ENCODE measurements at places on chromosomes 3 and 15.

GRCh38 chr3:168973897-168974296 is 689.6 kb downstream of the MECOM start:
- no peak for DNase-seq

DNA sequence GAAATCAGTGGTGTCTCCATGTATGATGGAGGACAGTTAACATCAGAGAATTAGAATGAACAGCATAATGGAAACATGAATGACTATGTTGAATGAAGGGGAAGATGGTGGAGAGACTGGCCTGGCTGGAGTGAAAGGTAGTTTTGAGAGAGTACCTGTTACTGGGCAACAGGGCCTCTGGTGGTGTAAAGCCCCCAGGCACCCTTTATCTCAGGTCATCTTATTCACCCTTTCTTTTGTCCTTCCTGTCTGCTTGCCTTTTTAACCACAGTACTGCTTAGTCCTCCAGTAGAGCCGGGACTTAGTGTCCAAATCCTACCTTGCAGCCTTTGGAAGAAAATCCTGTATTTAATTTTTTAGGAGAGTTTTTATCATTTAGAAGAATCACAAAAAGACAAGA is 6.2 kb downstream of the IREB2 start:
- no peak for DNase-seq

GRCh38 chr3:2947536-2947935 is 162.6 kb downstream of the IL5RA start:
- DNase-seq, result no peak

DNA sequence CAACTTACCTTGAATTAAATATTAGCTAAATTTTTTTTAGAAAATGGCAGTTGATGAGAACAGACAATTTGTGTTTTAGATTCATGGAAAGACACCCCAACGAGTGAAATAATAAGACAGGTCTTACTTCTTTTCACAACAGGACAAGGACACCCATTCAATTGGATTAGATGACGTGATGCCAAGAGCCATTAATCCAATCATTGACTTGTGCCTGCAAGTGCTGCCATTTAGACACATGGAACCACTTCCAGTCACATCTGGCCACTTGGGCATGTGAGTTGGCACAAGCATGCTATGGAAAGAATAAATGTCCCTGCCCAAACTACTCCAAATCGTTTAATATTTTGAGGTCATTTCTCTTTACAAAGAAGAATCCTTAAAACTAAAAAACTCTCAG is 1308.8 kb downstream of the ROBO2 start:
- DNase-seq, result no peak

DNA sequence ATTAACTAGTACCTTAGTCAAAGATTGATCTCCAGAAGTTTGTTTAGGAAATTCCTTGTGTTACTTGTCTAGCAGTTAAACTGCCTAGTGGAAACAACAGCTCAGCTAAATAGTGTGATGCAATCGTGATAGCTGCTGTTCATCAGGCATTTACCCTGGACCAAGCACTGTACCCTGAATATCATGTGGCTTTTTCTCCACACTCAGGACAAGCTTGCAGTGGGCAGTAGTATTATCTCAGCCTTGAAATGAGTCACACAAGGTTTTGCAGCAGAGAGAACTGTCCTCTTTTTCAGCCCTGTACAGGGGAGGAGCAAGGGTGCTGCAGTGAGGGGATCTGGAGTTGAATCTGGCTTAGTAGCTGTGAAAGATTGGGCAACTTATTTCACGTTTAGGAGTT is 208.4 kb downstream of the TP63 start:
- DNase-seq, result no peak

DNA sequence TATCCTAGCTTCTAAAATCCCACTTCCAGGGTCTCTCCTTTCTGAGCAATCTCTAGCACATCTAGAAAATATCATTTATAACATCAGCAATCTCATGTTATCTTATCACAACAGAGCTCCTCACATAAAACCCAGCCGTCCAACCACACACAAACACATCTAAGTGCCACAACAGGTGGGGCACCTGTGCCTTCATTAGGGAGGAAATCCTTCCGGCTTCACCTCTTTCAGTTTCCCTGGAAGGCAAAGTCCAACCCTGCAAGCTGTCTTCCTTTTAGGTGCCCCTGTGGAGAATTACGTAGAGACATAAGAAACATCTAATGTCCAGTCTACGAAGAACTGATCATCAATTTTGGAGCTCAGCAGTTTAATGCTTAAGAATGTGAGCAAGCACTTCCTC is 1.6 kb downstream of the ZDHHC3 start:
- DNase-seq, result no peak

DNA sequence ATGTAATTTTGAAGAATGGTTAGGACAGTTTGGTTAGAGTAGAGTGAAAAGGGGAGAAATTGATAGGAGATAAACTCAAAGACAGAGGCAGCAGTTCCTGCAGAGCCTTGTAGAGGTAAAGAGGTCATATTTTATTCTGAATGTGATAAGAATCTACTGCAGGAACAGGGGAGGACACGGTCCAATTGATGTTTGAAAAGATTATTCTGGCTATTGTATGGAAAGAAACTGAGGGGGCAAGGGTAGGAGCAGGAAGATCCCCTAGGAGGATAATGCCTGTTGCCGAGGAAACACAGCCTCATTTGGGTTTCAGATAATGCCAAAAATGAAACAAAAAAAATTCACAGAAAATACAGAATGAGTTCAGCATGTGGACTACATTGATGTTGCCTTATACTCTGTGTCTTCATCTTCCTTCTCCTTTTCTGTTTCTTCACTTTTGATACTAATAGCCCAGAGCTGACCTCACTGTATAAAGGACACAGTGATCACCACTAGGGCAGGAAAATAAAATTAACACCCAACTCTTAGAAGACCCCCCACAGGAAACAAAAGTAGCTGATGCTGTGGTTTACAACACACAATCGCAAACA is 454.6 kb upstream of the UBE2E2 start:
- no peak for DNase-seq
